ENCODE measurements at places on chromosomes 2 and 18.
A peak's percentile ranks its signal among the peaks of the same experiment; 100 is the strongest.

- no peak for DNase-seq
These were observed 29.2 kb upstream of the SETBP1 start for GRCh38 chr18:44651478-44651877.

GRCh38 chr18:49730951-49731391, 82.4 kb downstream of the ACAA2 start:
- no peak for DNase-seq

- no peak for DNase-seq
These were observed 279.7 kb downstream of the RNF144A start for GRCh38 chr2:7196883-7197282.

DNA sequence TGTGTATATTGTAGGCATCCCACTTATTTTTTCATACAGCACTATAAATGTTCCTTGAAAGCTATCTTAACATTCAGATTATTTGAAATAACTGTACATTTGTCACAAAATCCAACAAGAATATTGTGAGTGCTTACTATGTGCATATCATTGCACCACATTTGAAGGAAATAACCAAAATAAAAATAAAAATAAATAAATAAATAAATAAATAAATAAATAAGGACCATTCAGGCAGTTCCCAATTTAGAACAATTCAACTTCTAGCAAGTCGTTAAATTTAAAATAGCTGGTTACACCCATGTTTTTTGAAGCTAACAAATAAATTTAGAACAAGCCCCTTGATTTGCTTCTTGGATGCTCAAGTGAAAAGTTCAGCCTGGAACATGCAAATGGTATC, 548.3 kb downstream of the ERBB4 start:
- no peak for DNase-seq

DNA sequence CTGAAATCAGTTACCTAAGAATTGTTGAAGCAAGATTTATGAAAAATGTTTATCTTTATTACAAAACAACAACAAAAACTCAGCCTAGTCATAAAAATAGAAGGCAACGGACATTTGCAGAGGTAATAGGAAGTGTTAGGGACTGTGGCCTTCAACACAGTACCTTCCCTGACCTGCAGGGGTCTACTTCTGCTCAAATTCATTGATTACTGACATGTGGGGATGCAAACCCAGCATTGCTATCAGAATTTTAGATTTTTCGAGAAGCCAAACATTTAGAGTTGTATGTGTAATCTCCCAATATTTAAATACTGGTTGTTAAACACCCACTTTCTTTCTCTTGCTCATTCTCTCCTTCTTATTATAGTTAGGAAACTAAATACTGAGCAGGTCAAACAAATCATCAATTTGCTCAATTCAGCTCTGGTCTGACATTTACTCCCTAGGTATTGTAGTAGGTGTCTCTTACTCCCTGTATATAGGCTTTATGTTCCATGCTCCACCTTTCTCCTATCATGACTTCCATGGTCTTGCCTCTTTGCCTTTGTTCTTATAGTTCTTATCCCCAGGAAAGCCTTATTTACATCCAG, 198.5 kb downstream of the UBE2E3 start:
- no peak for DNase-seq

- DNase-seq, result no peak
These were observed 77.7 kb downstream of the MAP3K20 start for GRCh38 chr2:173153301-173153885.

GRCh38 chr2:120203251-120204021, 19.8 kb downstream of the TMEM185B start:
- no peak for DNase-seq

- DNase-seq, result no peak
These were observed 16.9 kb downstream of the SH2D6 start for GRCh38 chr2:85435220-85435958.

- no peak for DNase-seq
These were observed 678.1 kb upstream of the SLC8A1 start for GRCh38 chr2:41129988-41130387.

DNA sequence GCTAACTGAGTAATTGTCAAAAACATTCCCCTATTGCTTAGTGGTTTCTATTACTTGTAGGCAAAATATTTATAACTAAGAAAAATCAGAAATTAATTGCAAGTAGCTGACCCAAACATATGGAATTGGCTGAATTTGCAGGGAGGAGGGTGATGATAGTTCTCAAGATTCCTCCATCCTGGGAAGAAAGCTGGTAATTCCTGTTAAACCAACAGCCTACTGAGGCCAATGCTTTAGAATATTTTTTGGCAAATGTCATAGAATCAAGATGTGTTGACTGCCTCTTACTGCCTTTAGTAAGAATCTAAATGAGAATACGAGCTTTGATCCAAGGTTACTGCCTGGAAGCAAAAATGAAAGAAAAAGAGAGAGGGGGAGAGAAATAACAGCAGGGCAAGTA, 120.0 kb downstream of the COL6A3 start:
- DNase-seq, result no peak

- DNase-seq, result no peak
These were observed 21.6 kb upstream of the ITM2C start for GRCh38 chr2:230843132-230843531.

GRCh38 chr18:12035481-12035880, 54.2 kb downstream of the IMPA2 start:
- no peak for DNase-seq

DNA sequence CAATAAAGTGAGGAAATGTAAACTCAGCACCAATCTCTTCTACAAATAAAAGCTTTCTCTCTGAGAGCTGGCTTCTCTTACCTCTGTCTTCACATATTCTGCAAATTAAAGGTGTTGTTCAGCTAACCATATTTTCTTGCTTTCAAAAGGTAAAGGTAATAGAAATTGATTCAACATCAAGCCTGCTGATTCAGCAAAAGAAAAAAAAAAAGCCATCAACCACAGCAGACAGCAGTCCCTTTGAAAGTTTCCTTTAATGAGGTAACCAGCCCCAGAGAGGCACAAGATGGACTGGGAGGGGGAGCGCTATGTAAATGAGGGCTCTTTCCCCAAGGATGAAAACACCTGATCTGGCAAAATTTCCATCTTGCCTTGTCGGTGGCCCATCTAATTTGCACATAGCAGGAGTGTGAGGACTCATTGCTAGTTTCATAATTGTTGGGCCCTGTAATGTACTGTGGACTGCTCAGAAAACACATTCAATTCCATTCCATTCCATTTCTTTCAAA, 154.9 kb upstream of the SOX11 start:
- no peak for DNase-seq

DNA sequence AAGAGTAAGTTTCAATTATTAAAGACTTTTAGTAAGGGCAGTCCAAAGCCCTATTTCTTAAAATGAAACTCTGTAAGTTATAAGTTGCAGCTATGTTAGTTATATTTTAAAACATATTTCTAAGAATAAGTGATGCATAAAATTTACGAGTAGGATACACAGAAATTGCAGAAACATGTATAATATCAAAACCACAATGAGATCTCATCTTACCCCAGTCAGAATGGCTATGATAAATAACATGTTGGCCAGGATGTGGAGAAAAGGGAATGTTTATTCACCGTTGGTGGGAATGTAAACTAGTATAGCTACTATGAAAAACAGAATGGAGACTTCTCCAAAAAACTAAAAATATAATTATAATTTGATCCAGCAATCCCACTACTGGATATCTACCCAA, 201.2 kb downstream of the CBLN2 start:
- DNase-seq, result no peak

- no peak for DNase-seq
These were observed 179.5 kb downstream of the EN1 start for GRCh38 chr2:118667964-118668363.

- no peak for DNase-seq
These were observed 1418.9 kb downstream of the LRP1B start for GRCh38 chr2:140711867-140712266.

DNA sequence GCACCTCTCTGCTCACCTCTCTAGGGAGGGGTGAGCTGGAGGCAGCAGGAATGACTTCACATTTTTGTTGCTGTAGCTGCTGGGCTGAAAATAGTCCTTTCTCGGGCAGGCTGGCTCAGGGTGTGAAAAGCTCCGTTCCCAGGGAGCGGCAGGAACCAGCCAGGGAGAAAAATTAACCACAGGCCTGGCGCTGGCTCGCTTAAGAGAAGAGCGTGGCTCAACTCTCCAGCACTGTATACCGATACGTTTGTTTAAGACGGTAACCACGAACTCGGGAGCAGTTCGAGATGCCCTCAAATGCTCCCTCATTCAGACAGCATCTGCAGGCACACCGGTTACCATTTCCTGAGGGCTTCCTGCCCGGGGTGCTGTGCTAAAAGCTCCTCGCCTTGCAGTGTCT, 129.6 kb downstream of the CELF4 start:
- DNase-seq, result no peak

DNA sequence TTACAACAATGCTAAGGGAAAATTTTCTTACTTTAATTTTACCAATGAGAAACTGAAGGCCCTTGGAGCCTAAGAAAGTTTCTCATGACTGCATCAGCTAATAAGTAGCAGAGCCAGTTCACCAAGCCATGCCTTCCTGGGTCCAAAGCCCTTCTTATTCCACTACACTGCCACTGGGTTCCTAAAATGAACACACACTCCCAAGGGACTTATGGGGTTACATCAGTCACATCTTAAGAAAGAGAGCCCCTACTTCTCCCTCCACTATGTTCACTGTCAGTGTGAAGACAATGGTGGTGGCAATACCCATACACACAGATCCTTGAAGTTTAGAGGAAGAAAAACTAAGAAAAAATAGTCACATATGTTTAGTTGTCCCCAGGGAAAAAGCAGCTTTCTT, 20.6 kb downstream of the MBD2 start:
- DNase-seq, result no peak

DNA sequence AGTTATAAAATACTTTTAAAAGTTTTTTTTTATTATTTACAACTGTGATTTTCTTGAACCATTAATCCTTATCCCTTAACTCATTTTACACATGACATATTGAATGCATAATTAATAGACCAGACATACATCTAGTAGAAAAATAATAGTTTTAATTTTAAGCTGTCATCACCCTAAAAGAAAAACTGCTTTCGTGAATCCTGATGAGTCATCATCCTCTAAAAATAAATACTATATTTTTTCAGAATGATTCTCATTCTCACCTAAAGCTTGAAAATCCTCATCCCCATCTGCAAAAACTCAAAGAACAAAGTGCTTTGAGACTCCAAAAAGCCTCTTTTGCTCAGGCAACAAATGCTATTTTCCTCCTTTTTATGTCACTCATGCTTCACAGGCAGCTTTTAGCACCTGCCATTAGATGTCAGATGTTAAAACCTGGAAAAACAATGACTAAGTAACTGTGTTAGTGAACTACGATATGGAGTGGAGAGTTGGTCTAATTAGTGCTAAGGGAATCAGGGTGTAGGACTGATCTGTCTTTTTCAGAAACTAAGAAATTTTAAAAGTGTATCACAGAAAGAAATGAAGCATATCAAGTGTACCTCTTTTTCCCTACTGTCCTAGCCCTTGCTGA, 297.6 kb downstream of the TMX3 start:
- DNase-seq, result no peak

DNA sequence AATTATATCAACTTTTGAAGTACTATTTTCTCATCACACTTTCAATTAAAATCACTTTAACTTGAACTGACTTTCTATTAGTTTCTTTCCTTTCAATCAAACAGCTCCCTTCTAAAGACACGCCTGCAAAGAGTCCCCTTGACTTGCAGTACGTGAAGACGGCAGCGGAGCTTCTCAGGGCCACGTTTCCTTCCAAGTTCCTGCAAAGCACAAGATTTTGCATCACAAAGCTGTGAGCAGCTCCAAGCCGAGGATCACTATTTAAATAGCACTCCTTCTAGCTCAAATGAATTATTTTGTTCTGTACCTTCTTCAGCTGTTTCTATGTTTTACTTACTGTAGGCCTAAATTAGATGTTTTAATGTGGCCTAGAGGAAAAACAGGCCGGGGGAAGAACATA, 30.8 kb downstream of the SH3YL1 start:
- no peak for DNase-seq

DNA sequence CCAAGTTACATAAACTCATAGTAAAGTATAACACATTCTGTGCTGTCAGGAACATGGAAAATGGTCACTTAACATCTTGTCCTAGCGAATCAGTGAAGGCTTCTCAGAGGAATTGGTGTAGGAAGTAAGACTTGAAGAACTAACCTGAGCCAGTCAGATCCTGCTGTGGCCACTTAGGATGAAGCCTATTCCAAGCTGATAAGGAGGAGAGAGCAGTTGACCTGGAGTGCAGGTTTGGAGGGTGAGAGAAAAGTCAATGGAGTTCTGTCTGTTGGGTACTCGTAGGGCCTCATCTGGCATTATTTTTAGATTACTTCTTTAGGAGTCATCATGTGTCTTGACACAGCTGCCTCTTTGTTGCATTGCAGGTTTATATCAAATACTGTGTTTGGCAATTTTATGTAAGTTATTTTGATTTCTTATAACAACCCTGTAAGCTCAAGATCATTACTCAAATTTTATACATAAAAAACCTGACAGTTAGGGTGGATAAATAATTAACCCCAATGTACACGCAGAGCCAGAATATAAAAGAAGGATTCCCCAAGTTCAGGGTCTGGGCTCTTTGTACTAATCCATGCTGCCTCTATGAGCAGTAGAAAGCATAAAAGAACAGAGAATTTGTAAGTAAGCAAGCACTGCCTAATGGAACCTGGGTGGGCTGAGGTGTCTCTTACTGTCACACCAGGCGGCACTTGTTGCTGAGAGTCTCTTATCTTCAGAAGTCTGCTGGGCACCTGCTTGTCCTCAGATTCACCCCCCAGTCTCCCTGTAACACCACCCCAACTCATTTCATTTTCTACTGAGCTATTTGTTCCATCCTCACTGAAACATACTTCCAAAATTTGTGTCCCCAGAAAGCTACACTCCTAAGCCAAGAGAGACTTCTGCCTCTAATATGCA, 252.1 kb upstream of the NT5C1B start:
- DNase-seq, result no peak

- no peak for DNase-seq
These were observed 15.4 kb upstream of the RMC1 start for GRCh38 chr18:23487738-23488570.

- DNase-seq, result no peak
These were observed 15.8 kb upstream of the RTTN start for GRCh38 chr18:70221156-70221914.

- DNase-seq, result no peak
These were observed 1.2 kb downstream of the ATG9A start for GRCh38 chr2:219228041-219228910.

DNA sequence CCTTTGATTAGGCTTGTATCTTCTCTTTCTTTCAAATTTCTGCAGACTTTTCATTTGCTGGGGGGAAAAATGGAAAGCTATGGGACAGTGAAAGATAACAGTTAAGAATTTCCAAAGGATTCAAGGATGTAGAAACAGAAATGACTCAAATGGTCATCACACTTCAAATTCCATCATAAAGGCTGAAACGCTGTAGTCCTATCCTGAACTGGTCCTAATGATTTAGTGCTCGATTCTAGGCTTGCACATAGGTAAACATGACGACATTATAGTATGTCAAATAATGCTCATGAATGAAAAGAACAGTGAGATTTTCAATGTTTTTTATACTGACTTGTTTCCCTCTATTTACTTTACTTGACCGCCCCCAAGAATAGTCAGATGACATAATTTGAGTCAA, 15.7 kb upstream of the MMADHC start:
- DNase-seq, result no peak

GRCh38 chr2:99489063-99489760, 605 bp downstream of the REV1 start:
- DNase-seq, result peak; percentile 26
